AG08395 (cell line): ENCODE measurements at places on chromosomes 1 and 21.

DNA sequence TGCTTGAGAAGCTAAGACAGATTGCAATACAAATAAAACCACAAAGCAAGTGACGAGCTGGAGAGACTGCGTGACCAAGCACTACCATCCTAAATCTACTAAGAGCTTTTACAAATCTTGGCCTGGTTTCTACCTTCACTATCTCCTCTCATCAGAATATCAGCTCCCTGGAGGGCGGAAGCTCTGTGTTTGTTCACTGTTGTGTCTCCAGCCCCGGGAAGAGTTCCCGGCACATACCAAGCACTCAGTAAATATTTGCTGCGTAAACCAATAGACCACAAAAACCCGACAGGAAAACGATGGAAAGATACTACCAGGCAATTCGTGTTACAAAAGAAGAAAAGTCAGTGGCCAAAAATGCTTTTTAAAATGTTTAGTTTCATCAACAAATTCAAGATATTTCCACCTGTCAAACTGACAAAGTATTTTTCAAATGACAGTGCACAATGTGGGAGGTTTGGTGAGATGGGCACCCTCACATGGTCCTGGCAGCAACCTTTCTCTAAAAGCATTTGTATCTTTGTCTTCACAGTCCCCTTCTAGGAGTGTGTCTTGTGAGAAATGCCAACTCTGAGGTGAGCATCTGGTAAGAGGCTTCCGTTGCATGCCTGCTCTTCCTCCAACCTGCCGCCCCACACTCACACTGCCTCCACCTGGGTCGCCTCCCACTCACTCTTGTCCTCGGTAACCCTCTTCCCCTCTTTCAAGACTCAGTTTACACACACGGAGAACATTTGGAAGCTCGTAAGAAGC is 34.7 kb downstream of the SLC1A7 start:
- peak; percentile 83 for DNase-seq

DNA sequence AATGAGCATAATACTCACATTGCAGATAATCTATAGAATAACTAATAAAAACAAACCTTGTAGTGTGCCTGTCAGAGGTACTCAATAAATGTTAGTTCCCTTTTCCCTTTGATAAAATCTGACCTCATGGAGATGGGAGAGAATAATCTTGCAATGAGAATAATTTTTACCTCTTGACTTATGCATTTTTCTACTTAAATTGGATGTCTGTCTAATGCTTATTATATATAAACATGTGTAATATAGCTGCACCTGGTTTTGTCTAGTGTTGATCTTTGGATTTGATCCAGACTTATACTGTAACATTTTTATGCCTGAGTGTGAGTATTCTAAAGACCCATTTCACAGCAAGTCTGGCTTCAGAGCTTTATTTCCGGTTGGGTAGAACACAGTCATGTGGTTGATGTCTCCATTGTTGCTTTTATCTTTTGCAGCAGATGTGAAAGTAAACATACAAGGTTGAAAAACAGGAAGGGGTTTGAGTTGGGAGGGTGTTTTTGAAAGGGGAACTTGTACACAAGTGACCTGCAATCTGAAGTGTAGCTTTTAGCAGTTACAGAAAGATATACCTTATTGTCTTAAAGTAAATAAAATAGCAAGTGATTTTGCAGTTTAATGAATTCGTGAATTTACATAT is 12.4 kb downstream of the EPB41 start:
- DNase-seq = no peak

- DNase-seq = no peak
These were observed 13.9 kb downstream of the HYI start for GRCh38 chr1:43439781-43440180.

GRCh38 chr1:167704715-167705114 is 17.1 kb upstream of the MPZL1 start:
- DNase-seq = no peak

GRCh38 chr1:114757455-114758255 is at the start of gene CSDE1:
CSDE1 (minus strand) TSS chr1:114757984; CDS start chr1:114739890, 18,094 bp downstream.
- peak; percentile 97 for DNase-seq

DNA sequence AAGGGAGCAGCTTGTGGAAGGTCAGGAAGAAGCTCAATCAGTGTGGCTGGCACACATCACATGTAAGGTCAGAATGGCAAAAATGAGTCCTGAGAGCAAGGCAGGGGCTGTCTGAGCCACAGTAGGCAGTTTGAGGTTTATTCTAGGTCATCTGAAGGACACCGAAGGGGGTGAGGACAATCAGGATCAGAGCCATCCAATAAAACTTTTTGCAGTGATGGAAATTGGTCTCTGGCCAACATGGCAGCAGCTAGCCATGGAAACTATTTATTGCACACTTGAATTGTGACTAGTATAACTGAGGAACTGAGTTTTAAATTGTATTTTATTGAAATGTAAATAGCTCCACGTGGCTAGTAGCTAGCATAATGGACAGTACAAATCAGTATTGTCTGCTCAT is 97.0 kb upstream of the CACNA1E start:
- DNase-seq = no peak

DNA sequence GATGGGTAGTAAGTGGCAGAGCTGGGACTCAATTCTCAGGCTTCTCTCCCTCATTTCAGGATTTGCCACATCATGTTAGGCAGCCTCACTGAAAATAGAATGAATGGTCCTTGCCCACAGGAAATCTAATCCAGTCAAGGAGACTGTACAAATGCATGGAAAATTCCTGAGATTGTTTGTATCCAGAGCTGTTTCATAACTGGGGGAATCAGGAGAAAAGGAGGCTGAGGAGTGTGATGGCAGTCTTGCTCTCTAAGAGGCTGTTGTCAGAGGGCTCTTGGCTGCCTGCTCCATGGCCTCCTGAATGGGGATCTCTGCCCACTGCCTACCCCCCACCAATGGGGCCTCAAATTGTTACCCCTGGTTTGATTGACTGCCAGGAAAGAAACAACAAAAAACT is 141.9 kb upstream of the TNR start:
- DNase-seq = peak; percentile 54

DNA sequence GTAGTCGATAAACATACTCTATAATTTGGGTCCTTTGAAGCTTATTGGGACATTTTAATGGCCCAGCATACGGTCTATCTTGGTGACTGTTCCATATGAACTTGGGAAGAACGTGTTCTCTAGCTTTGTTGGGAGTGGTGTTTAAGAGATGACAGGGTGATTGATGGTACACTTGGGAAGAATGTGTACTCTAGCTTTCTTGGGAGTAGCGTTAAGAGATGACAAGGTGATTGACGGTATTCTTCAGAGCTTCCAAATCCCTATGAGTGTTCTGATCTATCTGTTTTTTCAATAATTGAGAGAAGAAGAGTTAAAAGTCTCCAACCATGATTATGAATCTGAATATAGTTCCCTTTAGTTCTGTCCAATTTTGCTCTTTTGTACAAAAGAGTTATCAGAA is 9.4 kb downstream of the NPHP4 start:
- DNase-seq = no peak
